A549 (cell line): ENCODE measurements at places on chromosomes 11 and 22. TPM values are rescaled to one million over a fixed set of nuclear protein-coding genes. Genes with fewer than 3 reads are reported as not detected.
A peak's percentile ranks its signal among the peaks of the same experiment; 100 is the strongest.

The GUCY1A2 gene
- 0.03 to 0.12 TPM (median 0.04 TPM) in 3 replicates for polyA plus RNA-seq

The MAPK11 gene
- 5.5 to 7.4 TPM (median 5.7 TPM) in 3 replicates for polyA plus RNA-seq

The CHKA gene
- polyA plus RNA-seq: 11.1 to 15.9 TPM (median 14.2 TPM) in 3 replicates

The TRIM22 gene
- polyA plus RNA-seq: 1.2 to 1.5 TPM (median 1.4 TPM) in 3 replicates

DNA sequence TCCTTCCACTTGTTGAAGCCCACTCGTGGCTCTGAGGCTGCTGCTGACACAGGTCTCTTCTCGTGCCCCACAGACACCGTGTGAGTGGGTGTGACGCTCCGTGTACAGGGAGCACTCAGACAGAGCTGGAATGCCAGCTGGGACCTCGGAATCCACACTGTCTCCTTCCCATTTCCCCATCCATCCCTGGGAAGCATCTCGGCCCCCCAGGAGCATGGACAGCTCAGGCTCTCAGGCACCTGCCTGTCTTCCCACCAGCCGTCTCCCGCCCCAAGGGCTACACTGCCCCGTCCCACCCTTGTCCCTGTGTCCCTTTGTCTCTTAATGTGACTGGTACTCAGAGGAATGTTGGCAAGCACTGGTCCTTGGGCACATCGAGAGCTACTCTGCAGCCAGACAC, 63.8 kb downstream of the ARHGAP8 start:
- DNase-seq: no peak

DNA sequence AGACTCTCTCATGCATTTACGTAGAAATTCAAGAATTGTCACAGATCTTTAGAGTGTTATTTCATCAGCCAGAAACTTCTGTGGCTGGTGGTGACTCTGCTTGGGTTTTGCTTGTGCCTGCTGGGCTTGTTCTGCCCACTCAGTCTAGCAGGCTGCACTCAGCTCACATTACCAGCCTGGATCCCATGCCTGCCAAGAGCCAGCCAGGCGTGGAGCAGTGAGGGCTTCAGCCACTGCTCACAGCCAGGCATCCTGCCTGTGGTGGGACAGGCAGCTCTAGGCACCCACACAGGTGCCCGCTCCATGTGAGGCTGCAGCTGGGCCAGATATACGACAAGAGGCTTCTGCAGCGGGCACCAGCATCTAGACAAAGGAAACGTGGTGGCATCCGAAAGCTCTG, 1213.3 kb upstream of the RAG2 start:
- no peak for DNase-seq

DNA sequence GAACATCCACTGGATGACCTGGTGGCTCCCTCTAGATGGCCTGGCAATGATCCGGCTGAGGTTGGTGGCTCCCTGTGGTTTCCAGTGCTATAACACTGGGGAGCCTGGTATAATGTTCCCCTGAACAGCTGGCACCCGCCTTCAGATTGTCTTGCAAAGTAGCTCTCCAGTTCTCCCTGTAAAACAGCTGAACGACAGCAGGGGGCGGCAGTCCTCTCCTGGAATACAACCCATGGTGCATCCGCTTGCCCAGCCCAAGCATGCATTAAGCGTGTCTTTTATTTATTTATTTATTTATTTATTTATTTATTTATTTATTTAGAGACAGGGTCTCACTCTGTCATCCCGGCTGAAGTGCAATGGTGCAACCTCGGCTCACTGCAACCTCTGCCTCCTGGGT, 258.9 kb downstream of the BUD13 start:
- no peak for DNase-seq

- no peak for DNase-seq
Measured at GRCh38 chr11:46570790-46571398, 22.9 kb downstream of the AMBRA1 start.

DNA sequence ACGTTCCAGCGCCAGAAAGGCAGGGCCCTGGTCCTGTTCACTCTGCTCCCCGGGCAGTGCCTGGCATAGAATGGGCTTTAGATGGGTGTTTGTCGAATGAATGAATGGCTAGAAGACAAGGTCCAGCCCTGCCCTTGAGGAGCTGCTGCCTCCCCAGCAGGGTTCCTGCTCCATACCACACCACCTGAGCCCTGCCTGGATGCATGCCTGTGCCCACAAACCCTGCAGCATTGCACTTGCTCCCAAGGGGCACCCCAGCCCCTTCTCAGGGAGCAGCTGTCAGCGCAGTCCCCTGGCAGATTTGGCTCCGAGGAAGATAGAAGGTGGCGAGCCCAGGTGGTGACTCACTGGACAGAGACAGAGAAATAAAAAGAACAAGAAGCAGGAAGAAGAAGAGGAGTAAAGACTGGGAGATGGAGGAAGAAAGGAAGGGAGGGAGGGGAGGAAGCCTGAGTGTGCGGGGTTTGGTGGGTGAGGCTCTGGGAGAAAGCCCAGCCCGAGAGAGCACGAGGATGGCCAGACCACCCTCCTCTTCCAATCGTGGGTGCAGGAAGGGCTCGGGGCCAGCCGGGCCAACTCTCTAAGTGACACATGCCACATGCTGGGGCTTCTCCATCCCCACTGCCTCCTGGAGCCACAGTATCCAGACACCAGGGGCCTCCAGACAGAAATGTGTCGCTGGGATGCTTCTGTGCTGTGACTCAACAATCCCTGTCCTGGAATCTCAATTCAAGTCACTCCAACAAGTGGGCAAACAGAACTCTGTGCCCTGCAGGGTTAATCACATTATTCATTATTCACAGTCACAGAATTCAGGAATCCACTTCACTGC, 1474.3 kb downstream of the BRD1 start:
- peak; percentile 71 for DNase-seq

GRCh38 chr11:1153105-1153950, 4.4 kb upstream of the MUC5AC start:
- peak; percentile 88 for DNase-seq

DNA sequence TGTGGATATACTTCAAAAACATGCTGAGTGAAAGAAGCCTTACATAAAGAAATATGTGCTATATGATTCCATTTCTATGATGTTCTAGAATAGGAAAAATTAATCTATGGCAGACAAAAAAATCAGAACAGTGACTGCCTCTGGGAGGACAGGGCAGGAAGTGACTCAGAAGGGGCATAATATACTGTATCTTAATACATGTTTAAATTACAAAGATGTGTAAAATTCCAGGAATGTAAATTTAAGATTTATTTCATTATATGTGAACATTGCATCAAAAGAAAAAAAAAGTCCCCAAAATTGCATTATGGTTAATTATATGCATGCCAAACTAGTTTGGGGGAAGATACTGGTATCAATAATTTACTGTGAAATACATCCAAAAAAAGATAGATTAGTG, 32.2 kb downstream of the SBF2 start:
- no peak for DNase-seq

DNA sequence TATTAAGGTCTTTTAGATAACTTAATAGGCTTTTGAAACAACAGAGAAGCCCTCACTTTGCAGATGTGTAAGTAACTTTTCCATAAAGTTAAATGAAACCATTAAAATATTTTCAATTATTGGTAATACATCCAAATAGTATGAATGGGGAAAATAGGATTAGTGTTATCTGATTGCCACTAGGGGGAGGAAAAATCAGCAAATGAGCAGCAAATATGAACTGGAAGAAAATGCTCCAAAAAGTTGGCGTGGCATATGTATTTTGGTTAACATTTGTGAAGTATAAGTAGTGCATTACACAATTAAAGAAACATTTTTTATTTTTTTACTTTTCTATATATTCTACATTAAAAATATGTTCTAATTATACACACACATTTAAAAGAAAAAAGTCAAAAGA, 259.8 kb upstream of the ANO5 start:
- DNase-seq: no peak
